Urinary bladder (tissue), 4 donors: ENCODE measurements at places on chromosomes 11 and 22. TPM values are rescaled to one million over a fixed set of nuclear protein-coding genes. Genes with fewer than 3 reads are reported as not detected.

- DNase-seq: no peak
Observed at GRCh38 chr11:4213746-4214145, 119.1 kb downstream of the RRM1 start.

DNA sequence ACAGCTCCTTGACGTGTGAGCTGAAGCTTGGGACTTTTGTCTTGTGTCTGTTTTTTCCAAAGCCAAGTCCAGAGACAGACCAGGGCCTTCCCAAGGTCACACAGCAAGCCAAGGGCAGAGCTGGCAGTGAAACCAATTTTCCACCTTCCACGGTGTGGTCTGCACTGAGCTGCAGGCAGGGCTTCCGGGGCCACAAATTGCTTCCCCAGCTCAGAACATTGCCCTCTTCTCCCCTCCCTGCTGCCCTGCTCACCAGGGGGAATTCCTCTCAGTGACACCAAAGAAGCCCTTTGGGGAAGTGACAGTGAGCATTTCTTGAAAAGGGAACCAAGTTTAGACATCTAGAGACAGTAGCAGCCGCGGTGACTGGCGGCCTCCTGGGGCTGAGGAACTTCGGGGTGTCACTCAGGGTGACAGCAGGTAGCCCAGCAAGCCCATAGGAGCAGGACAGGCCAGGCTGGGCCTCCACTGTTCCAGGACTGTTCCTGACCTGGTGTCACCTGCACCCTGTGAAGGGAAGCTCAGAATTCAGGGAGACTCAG lies 9.2 kb downstream of the FXYD2 start:
- DNase-seq: no peak

Gene SPINDOC
- total RNA-seq: 8.2 TPM

Gene SSH3
- total RNA-seq: 23.6 TPM
